ENCODE measurements at places on chromosomes 3 and 15.

- DNase-seq: no peak
These were observed 117.3 kb downstream of the RFTN1 start for GRCh38 chr3:16396202-16396601.

GRCh38 chr15:96262097-96262496 is 68.4 kb upstream of the NR2F2 start:
- DNase-seq: no peak

DNA sequence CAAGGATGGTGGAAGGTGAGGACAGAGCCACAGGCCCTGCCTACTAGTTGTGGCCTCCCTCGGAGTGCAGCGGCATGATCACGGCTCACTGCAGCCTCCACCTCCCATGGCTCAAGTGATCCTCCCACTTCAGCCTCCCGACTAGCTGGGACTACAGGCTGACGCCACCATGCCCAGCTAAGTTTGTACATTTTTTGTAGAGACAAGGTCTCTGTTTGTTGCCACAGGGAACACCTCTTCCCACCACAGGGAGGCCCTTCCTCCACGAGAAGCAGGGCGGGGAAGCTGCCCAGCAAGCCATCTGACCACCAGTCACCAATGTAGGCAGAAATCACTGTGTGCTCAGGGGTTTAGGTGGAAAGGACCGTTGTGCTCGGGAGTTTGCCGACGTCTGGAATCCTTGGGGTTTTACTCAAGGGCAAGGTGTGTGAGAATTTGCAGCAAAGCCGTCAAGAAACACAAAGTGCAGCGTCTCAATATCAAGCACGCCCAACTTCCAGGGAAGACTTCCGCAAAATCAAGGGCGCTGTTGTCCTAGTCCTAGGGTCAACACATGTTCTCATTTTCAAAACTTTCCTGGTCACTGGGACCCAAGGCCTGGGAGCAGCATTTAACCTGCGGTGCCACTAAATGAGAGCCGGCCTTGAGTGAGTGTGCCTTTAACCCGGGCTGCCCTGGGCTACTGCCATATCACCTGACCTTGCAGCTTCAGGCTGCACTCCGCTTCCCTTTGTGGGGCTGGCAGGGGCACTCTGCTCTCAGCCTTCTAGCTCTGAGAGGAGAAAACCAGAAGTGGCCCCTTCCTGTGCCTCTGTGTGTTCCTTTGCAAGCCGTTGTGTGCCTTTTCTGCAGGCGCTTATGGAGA is 65.7 kb downstream of the SLC12A8 start:
- no peak for DNase-seq

DNA sequence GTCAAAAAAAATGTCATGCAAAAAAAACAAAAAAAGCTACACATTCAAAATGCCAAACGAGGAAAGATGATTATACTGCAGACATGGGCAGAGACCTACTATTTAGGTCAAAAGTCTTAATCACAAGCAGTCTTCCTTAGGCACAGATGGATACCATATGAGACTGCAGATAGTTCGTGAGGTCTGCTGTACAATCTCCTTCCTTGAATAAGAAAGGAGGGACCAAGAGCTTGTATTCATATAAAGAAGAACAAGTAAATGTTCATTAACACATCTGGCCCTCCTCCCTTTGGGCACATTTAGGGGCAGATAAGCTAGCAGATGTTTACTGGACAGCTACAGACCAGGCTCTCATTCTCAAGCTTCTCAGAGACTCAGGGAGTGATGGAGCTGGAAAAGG is 45.3 kb downstream of the ANXA2 start:
- DNase-seq: no peak

DNA sequence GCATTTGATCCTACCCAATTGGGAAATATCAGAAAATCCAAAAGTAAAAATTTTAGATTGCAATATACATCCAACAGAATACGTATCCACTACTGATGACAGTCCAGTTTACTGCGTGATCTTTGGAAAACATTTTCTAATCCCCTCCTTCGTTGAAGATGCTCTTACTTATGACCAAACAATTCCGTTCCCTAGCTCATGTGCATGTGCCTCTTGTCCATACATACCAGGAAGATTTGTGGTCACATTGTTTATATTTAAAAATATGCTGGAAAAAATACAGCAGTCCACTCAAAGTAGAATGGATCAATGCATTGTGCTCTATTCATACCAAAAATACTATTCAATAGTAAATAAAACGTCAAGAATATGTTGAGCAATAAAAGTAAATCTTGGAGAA is 135.3 kb downstream of the CHL1 start:
- no peak for DNase-seq

DNA sequence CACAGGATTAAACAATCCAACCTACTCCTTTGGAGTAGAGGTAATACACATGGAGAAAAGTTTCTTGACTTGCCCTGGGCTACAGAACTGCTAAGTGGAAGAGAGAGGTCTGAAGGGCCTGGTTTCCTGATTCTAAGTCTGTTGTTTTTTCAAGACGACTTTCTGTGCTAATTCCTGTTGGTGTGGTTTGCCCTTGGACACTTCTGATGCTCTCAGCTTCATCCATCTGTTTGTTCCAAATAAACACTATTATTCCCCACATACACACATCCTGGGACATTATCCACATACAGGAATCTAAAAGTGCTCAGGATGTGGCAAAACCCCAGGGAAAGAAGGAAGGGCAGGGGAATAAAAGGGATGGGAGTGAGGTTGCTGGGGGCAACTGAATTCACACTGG is 393.5 kb upstream of the TBL1XR1 start:
- DNase-seq: no peak

- no peak for DNase-seq
These were observed 231.2 kb upstream of the CTDSPL start for GRCh38 chr3:37630441-37630840.

GRCh38 chr3:132785292-132785691 is 63.1 kb upstream of the NPHP3 start:
- DNase-seq: no peak

DNA sequence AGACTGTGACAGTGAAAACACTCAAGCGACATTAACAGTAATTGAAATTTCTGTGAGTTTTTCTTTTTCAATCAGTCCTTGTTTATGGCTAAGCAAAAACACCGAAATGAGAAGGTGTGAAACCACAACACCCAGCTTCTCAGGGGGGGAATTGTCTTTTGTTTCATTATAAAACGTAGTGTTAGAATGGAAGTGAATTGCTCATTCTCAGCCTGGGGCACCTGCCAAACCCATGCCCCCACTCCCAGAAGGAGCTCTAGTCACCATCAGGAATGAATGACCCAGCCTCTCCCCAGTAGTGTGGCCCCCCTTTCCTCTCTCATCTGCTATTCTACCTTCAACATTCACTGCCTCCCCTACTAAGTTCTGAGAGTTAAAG is 185.8 kb upstream of the CFAP20DC start:
- no peak for DNase-seq

Measured in H1 (cell line).